ENCODE measurements at places on chromosomes 3 and 15. TPM values are rescaled to one million over a fixed set of nuclear protein-coding genes. Genes with fewer than 3 reads are reported as not detected.

DNA sequence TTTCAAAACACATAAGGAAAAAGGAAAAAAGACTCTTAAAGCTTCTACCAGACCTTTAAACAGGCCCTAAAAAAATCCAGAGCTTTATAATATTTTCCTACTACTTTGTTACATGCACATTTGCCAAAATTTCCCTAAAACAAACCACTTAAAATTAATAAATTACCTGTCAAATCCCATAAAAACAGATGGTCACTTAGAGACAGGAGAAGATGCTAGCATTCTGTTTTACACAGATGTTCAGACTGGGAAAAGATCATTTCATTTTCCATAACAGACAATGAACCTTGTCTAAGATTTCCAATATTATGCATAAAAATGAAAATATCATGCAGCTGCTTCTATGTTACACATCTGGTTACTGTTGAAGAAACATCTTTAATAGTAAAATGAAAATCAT lies 66.6 kb downstream of the SUCLG2 start:
- H3K27ac ChIP-seq, result no peak overlapping the region
- H3K4me1 ChIP-seq, result peaks cover 19% of the 10 kb centered on the region
- 0 out of 2 replicates have a peak, but pooled peaks cover 7% of the 10 kb centered on the region for H3K36me3 ChIP-seq
- H3K27me3 ChIP-seq, result no peaks in the 10 kb centered on the region

The TEX9 gene
- total RNA-seq, result 0.94 TPM

The ATP10A gene
- total RNA-seq, result not detected

DNA sequence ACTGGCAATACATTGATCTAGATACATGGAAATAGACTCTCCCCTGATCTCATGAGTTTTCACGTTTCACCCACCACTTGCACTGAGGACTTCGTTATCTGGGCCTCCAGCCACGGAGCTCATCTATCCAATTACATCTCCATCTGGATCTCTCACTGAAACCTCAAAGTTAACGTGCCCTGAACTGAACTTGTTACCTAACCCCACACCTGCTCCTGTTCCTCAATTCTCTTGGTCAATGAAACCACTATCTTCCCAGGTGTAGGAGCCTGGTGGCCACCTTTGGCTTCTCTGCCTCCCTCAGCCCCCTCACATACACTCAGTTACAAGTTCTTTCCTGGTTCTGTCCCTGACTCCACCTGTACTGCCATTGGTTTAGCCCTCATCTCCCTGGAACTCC lies 9.7 kb downstream of the DGKG start:
- no peak overlapping the region for H3K27ac ChIP-seq
- H3K4me1 ChIP-seq, result no peaks in the 10 kb centered on the region
- no peaks in the 10 kb centered on the region for H3K27me3 ChIP-seq
- DNase-seq, result no peak
- no peak overlapping the region for H3K4me3 ChIP-seq
- H3K36me3 ChIP-seq, result no peaks in the 10 kb centered on the region

DNA sequence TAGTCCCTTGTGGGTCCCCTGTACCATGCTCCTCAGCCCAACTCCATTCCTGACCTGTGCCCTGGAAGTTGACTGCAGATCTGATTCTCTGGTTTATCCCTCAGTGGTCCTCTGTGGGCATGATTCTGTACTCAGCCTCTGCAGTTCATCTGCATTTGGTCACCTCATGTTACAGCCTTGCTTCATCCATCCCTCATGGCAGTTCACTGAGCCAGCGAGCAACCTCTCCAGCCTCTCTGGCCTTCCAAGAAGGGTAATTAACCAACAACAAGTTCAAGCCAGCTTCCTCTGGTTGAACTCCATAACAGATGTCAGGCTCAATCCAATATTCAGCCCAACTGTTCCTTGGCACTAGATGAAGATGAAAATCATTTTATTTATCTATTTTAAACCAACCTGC lies 509.5 kb downstream of the NTRK3 start:
- no peak overlapping the region for H3K27ac ChIP-seq
- no peak for DNase-seq
- no peaks in the 10 kb centered on the region for H3K36me3 ChIP-seq
- no peak overlapping the region for H3K4me3 ChIP-seq

The CHDH gene
- not detected for total RNA-seq

- DNase-seq, result peak; percentile 82
- H3K4me1 ChIP-seq, result no peaks in the 10 kb centered on the region
- no peak overlapping the region for H3K4me3 ChIP-seq
- H3K27ac ChIP-seq, result no peak overlapping the region
- no peaks in the 10 kb centered on the region for H3K27me3 ChIP-seq
- no peaks in the 10 kb centered on the region for H3K36me3 ChIP-seq
Observed at GRCh38 chr15:81410318-81410753, 36.3 kb upstream of the TMC3 start.

DNA sequence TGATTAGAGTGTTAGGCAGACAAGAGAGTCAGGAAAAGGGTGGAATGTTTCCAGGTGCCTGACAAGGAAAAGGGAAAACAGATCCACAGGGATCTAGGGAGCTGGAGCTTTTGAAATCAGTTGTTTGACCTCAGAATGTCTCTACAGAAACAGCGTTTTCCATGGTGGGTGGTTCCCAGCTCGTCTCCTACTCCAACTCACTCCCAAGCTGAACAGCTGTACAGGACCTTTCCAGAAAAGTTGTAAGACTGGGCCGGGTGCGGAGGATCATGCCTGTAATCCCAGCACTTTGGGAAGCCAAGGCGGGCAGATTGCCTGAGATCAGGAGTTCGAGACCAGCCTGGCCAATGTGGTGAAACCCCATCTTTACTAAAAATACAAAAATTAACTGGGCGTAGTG lies 55.7 kb upstream of the RYK start:
- H3K4me3 ChIP-seq, result no peak overlapping the region
- DNase-seq, result no peak
- no peaks in the 10 kb centered on the region for H3K4me1 ChIP-seq
- H3K27me3 ChIP-seq, result no peaks in the 10 kb centered on the region

GRCh38 chr3:93969443-93969842 lies 4.3 kb downstream of the PROS1 start:
- H3K27me3 ChIP-seq, result no peaks in the 10 kb centered on the region
- H3K36me3 ChIP-seq, result no peaks in the 10 kb centered on the region
- H3K4me1 ChIP-seq, result peaks cover 12% of the 10 kb centered on the region
- H3K4me3 ChIP-seq, result no peak overlapping the region

DNA sequence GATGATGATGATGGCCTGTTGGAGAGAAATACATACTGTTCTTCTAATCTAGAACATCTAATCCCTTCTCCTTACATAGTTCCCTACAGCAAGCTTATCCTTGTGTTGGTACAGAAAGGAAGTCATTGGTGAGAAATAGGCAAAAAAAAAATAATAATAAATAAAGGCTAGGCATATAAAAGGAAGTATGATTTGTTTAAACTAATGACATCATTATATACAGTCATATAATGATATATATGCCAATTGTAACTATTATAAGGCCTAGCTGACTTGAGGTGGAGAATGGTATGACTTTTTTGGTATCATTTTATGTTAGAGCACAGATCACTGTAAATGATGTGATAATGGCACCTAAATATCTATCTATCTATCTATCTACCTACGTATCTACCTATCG lies 142.4 kb downstream of the DUT start:
- no peaks in the 10 kb centered on the region for H3K27me3 ChIP-seq
- no peaks in the 10 kb centered on the region for H3K4me1 ChIP-seq
- no peak for DNase-seq
- no peak overlapping the region for H3K4me3 ChIP-seq
- no peak overlapping the region for H3K27ac ChIP-seq

The LTK gene
- 0.78 TPM for total RNA-seq

The RETNLB gene
- not detected for total RNA-seq

DNA sequence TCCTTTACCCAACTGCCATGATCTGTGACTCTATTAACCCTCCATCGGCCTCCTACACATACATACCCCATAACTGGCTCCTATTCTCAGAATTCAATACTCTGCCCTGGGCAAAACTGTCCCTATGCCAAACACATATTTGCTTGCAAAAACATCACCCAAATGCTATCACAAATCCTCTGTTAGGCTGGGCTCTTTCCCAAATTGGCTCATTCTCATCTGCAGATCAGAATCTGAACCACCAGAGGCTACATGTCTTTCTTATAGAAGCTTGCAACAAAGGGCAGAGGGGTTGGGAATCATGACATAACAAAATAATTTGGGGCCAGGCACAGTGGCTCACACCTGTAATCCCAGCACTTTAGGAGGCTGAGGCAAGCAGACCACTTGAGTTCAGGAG lies 45.4 kb upstream of the GOLM2 start:
- no peaks in the 10 kb centered on the region for H3K27me3 ChIP-seq
- H3K36me3 ChIP-seq, result no peaks in the 10 kb centered on the region
- no peak overlapping the region for H3K27ac ChIP-seq
- H3K4me3 ChIP-seq, result no peak overlapping the region
- no peaks in the 10 kb centered on the region for H3K4me1 ChIP-seq

GRCh38 chr3:154954757-154955156 lies 125.4 kb upstream of the MME start:
- H3K36me3 ChIP-seq, result no peaks in the 10 kb centered on the region
- DNase-seq, result peak; percentile 75
- no peaks in the 10 kb centered on the region for H3K4me1 ChIP-seq
- H3K27ac ChIP-seq, result no peak overlapping the region
- no peak overlapping the region for H3K4me3 ChIP-seq
- no peaks in the 10 kb centered on the region for H3K27me3 ChIP-seq
